ENCODE measurements at places on chromosomes 12 and 14. TPM values are rescaled to one million over a fixed set of nuclear protein-coding genes. Genes with fewer than 3 reads are reported as not detected.

The BIN2 gene
- total RNA-seq: 1.6 TPM

The KRT6C gene
- total RNA-seq: 52.0 TPM

The PSMB11 gene
- not detected for total RNA-seq

DNA sequence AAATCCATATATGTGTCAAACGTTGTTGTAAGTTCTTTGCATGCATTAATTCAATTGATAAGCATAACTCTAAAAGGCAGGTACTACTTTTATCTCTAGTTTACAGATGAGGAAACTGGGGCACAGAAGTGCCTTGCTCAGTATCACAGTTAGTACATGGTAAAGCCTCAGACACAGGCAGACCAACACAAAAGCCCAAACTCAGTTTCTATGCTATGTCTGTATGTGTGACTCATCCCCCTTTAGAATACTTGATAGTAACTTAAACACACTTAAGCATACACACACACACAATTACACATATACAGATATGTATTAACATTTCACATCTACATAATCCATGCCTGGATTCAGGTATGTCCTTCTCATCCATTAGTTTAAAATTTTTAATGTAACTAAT is 88.0 kb downstream of the EPS8 start:
- ATAC-seq: no peak

DNA sequence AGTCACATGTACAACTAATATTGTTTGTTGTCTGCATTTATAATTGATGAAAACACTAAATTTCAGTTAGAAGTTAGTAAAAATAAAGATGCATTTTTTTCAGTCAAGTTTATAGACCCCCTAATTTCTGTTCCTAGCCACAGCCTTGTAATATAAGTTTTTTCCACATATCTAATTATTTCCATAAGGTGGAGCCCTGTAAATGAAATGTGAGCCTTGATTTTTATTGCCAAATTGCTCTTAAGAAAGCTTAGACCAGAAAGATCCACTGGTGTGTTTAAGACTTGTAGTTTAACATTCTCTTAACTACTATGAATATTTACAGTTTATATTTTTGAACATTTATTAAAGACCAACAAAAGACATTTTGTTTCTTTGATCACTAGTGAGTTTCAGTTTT is 322.1 kb upstream of the RGS6 start:
- no peak for ATAC-seq

Data from gastroesophageal sphincter (tissue), 4 donors.